Kidney epithelial cell (primary cell): ENCODE measurements at places on chromosomes 4 and X. TPM values are rescaled to one million over a fixed set of nuclear protein-coding genes. Genes with fewer than 3 reads are reported as not detected.

DNA sequence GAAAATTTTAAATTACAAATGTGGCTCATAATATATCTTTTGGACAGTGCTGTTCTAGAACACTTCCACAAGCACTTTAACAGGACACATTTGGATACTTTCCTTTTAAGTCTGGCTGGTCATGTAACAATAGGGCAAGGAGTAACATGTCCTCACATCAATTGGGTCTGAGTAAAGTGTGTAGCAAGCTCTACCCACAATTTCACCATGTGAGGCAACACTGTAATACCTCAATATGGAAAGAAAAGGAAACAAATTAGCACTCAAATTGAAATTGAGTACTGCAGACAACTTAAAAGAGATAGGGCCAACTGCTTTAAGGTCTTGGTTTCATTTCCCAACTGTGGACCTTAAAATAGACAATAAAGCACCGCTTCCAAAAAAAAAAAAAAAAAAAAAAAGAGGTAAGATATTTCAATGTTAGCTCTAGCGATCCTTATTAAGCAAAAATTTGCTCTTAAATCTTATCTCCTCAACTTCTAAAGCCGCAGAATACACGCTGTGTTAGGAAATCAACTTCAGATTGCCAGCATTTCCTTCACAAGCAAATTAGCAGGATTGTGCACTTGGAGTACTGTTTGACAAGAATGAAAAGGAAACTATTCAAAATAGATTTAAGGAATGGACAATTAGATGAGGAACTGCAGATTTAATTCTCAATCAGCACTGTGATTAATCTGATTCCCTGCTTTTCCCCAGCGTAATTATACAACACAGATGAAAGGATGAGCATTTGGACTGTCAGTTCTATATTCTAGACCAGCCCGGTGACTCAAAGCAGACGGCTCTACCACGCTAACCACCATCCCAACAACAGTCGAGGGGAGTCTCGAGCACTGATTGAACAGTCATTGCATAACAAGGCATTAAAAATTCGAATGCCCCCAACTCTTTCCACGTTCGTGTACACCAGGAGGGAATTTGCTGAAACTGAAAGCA is 1.6 kb downstream of the CASK start:
- DNase-seq = no peak

GRCh38 chr4:27515140-27515539 is 654.5 kb downstream of the STIM2 start:
- no peak for DNase-seq

DNA sequence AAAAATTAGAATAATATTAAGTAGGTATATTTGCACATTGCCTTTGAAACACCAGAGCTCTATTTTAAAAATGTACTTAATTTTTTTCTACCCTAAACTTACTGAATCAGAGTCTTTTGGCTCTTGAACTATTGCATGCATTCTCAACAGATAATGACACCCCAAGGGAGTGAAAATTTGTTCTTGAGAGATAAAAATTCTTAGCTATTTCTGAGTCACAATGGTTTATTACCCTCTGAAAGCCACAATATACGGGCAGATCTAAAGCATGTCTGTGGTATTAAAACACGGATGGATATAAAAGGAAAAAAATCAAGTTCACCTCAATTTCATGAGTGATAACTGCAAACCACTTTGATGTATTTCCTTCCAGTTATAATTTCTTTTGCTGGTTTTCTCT is 636.3 kb upstream of the FTHL17 start:
- no peak for DNase-seq

- no peak for DNase-seq
Measured at GRCh38 chr4:63393544-63393943, 1015.7 kb downstream of the TECRL start.

DNA sequence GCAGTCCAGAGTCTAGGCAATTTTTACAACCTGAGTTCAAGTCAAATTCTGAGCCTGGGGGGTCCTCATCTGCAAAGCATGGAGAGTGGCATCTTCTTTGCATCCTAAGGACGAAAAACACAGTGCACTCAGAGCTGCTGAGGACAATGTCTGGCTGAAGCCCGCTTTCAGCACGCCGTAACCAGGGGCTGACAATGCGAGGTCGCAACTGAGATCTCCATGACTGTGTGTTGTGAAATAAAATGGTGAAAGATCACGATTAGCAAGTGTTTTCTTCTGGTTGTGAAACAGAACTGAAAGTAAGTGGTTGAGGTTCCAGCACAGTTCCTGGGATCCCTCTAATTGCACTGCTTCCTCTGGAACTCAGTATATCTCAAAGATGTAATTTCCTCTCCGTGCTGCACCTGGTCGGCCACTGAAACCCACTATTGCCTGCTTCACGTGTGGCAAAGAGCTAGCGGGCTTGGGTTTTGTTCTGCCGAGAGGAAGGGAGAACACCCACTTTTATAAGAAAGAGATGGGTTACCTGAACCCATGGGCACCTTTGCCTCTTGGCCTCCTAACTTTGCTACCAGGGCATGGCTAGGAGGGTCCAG is 7.7 kb upstream of the F11 start:
- no peak for DNase-seq

DNA sequence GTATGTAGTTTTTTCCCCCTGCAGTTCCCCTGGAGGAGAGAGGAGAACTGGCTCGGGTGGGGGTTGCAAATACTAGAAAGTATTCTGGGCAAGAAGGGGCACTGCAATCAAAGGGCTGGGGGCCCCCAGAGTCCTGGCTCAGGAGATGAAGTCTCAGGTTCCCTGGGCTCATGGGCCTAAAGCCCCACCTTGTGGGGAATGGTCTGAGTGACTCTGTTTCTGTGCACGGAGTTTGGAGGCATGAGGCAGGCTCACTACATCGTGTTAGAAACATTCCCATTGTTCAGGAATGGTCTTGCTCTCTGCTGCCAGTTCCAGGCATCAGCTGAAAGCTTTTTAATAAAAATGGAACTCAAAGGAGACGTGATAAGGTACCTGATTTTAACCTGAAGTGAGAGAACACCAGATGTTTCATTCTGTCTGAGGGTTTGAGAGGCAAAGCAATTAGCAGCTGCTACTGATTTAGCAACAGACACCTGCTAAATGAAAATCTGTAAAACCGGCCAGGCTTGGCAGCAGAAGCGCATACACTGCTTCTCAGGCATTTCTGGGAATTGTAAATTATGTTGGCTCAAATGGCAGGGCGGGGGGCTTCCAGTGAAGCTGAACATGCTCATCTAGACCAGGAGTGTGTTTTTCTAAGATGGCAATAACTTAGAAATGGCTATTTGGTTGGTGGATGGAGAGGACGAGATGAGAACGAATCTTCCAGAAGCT is 122.7 kb downstream of the TMEM164 start:
- DNase-seq = no peak

DNA sequence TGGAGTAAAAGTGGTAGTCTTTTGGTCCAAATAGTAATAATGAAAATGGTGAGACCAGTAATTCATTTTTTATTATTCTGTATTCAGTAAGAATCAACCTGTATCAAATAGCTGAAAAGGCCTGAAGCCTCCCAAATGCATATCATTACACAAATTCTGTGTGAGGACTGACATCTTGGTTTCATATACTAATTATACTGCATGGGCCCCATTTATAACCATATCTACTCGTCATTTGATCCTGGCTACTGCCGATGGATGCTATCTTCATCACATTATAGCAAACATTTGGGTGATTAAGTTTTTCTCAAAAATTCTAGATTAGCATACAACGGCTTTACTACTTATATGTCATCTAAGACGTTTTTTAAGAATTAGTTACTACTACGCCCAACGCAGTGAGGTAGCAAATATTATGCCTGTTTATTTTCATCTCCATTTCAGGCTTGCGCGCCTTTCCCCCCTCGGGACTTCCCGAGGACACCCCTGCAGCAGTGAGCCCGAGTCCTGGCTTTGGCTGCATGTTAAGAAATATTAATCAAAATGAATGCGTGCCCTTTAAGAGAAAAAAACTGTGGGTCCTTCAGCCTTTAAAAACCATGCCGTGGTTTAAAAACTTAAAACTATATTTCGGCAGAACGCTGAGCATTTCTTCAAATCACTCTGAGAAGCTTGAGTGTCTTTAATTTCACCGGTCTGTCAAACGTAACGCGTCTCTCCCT is 814 bp upstream of the MMAA start:
- no peak for DNase-seq

- DNase-seq = no peak
Measured at GRCh38 chr4:139200102-139200501, 23.1 kb upstream of the ELF2 start.

GRCh38 chr4:139208404-139208945 is 31.5 kb upstream of the ELF2 start:
- no peak for DNase-seq

GRCh38 chr4:156293657-156294297 is 340.1 kb upstream of the CTSO start:
- DNase-seq = peak; percentile 37

DNA sequence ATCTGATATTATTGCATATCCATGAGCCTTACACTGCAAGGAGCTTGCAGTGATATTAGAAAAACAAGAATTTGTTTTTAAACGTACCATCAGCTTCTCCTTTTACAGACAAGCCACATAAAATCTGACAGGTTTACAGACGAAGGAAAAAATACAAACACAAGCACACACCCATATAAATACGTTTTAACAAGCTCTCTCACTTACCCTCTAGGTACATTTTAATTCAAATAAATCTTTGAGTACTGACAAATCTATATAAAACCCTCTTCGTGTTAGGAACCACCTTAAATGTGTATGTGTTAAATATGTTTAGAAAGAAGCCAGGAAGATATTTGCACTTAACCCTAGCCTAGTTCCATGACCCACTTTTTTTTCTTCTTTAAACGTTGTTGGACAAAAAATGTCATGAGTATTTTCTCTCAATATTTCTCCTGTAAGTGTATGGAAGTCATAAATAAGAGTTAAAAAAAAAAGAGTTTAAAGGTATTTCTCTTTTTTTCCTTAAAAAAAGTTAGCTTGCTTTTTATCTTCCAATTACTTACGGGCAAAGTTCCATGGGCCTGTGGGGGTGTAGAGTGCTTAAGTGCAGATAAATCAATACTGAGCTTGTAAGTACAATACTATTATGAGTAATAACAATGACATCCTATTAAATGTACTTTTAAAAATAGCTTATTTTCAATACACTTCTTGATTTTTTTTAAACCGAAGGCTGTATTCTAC is 1.5 kb downstream of the ARAP2 start:
- no peak for DNase-seq

DNA sequence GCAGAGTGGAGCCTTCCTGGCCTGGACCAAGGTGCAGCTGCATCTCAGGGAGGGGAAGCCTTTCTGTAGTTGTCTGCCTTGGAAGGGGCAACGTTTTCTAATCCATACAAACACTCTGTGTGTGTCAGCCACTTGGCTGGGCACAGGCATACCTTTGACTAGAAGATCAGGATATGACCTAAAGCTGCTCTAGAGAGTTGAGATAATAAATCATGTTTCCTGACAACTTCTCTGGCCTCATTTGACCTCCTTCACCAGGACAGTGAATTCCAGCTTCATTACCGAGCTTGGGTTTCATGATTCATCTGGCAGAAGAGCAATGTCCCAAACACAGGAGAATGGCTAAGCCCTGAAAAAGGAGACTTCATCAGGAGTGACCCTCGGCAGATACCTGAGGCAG is 89.6 kb upstream of the KIT start:
- no peak for DNase-seq

GRCh38 chr4:31041385-31041784 is 321.2 kb downstream of the PCDH7 start:
- DNase-seq = no peak

TCEAL6 gene
- not detected in 2 replicates for total RNA-seq

MRFAP1 gene
- 238 and 255 TPM in 2 replicates for total RNA-seq

PPARGC1A gene
- 3.3 and 14.4 TPM in 2 replicates for total RNA-seq

RBM46 gene
- total RNA-seq = 0.04 and 0.21 TPM in 2 replicates

APLN gene
- total RNA-seq = 0.14 and 0.17 TPM in 2 replicates
